CD4-positive, alpha-beta T cell (primary cell): ENCODE measurements at places on chromosomes 3 and 15. TPM values are rescaled to one million over a fixed set of nuclear protein-coding genes. Genes with fewer than 3 reads are reported as not detected.
A peak's percentile ranks its signal among the peaks of the same experiment; 100 is the strongest.

- H3K4me3 ChIP-seq, result no peak overlapping the region
- no peaks in the 10 kb centered on the region for H3K36me3 ChIP-seq
- H3K27me3 ChIP-seq, result no peaks in the 10 kb centered on the region
- H3K27ac ChIP-seq, result no peak overlapping the region
- H3K4me1 ChIP-seq, result no peaks in the 10 kb centered on the region
Measured at GRCh38 chr3:118011910-118012309, 1022.7 kb downstream of the IGSF11 start.

DNA sequence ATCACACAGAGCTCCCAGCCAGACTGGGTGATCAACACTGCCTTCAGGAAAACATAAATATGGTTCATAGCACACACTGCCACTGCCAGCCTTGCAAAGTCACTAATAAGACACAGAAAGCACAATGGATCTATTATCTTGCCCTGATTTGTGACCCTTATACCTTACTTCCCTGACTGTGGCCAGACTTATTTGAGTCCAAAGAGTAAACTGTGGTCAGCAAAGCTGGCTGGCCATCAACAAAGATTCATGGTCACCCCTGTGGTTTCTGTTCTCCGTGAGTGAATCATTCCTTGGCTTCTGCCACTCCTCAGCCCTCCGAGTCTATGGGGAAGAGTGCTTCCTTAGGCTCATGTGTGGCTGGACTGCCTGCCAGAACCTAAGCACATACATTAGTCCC lies 437.7 kb downstream of the RAP2B start:
- no peak for DNase-seq
- no peak overlapping the region for H3K4me3 ChIP-seq
- no peak overlapping the region for H3K27ac ChIP-seq
- peaks cover 4% of the 10 kb centered on the region for H3K4me1 ChIP-seq
- H3K27me3 ChIP-seq, result no peaks in the 10 kb centered on the region

- DNase-seq, result peak; percentile 46
- no peaks in the 10 kb centered on the region for H3K36me3 ChIP-seq
- H3K27ac ChIP-seq, result no peak within 1 kb of the TSS
- H3K4me1 ChIP-seq, result peaks cover 42% of the 10 kb centered on the region
- peak within 1 kb of the TSS; percentile 61 for H3K4me3 ChIP-seq
- peaks cover 10% of the 10 kb centered on the region for H3K27me3 ChIP-seq
Measured at GRCh38 chr15:40843885-40844695, at the start of gene SPINT1. Gene SPINT1, plus strand, starts transcription at chr15:40844048. Its CDS starts 507 bp downstream, at chr15:40844555.

- no peak overlapping the region for H3K27ac ChIP-seq
- DNase-seq, result no peak
- no peaks in the 10 kb centered on the region for H3K4me1 ChIP-seq
- no peaks in the 10 kb centered on the region for H3K36me3 ChIP-seq
- H3K4me3 ChIP-seq, result no peak overlapping the region
Measured at GRCh38 chr15:45866616-45867015, 231.8 kb downstream of the SQOR start.

DNA sequence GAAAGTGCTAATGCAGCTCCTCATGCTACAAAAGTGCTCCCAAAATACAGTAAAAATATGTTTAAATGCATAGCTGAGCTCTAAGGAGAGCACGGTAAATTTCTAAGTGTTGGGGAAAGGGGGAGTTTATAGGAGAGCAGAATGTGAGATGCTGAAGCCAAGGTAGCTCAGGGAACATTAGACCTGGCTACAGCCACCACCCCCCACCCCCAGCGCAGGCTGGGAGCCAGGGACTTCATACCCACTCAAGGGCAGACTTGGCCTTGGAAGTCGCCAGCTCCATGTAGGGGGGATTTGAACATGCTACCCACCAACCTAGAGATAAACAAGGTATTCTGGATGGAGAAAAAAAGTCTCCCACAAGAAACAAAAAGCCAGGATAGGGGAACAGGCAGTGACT lies 142.2 kb downstream of the MEGF11 start:
- H3K36me3 ChIP-seq, result no peaks in the 10 kb centered on the region
- no peak for DNase-seq
- H3K27ac ChIP-seq, result no peak overlapping the region
- H3K4me1 ChIP-seq, result peaks cover 15% of the 10 kb centered on the region

GRCh38 chr3:156397534-156397933 lies 157.4 kb downstream of the SSR3 start:
- no peak for DNase-seq
- no peaks in the 10 kb centered on the region for H3K4me1 ChIP-seq
- H3K4me3 ChIP-seq, result no peak overlapping the region
- H3K27me3 ChIP-seq, result no peaks in the 10 kb centered on the region
- H3K27ac ChIP-seq, result no peak overlapping the region

DNA sequence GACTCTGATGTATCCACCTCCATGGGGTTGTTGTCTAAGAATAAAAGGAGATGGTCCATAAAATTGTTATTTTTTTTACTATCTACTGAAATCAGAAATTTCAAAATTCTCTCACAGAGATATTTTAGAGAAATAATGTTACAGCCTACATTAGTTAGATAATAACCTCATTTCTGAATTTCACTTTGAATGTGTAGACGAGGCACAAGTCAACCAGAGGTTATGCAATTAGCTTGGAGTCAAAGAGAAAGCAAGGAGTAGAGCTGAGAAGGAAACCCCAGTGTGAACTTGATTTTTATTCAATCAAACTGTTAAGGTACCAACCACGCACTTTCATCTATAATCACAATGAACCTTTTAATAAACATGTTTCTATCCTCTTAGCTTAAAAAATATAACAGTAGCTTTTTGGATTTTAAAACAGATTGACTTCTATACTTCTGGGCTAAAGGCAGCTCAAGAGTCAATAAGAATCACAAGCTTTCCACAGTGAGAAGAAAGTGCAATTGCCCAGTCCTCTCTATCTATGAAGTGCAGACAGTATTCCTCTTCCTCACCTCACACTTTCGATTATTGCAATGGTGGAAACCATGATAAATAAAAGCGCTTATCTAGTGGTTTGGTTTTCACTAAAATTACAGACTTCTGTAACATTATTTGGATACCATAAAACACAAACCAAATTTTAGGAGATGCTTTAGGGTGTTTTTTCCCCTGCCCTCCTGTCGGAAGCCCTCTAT lies 403.2 kb downstream of the ZBTB20 start:
- H3K4me3 ChIP-seq, result no peak overlapping the region
- no peaks in the 10 kb centered on the region for H3K27me3 ChIP-seq
- no peak for DNase-seq
- H3K4me1 ChIP-seq, result no peaks in the 10 kb centered on the region
- H3K27ac ChIP-seq, result no peak overlapping the region
- peaks cover 3% of the 10 kb centered on the region for H3K36me3 ChIP-seq

DNA sequence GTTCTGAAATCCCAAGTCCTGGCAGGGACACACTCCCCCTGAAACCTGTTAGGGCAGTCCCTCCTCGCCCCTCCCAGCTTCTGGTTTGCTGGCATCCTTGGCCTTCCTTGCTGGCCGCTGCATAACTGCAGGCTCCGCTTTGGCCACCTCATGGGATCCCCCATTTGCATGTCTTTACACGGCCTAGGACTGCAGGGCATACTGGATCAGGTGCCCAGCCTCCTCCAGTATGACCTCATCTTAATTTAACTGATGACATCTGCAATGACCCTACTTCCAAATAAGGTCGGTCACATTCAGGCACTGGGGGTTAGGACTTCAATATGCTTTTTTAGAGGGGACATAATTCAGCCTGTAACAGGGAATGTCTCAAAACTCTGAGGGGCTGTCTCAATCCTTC lies 173.3 kb downstream of the RAB11A start:
- no peak overlapping the region for H3K27ac ChIP-seq
- H3K36me3 ChIP-seq, result no peaks in the 10 kb centered on the region
- H3K4me3 ChIP-seq, result no peak overlapping the region
- no peaks in the 10 kb centered on the region for H3K4me1 ChIP-seq
- no peak for DNase-seq
- peaks cover 10% of the 10 kb centered on the region for H3K27me3 ChIP-seq

GRCh38 chr3:115512565-115513415 lies 110.5 kb upstream of the GAP43 start:
- peak overlapping the region; percentile 66 for H3K4me3 ChIP-seq
- H3K4me1 ChIP-seq, result peaks cover 11% of the 10 kb centered on the region
- H3K36me3 ChIP-seq, result no peaks in the 10 kb centered on the region
- H3K27me3 ChIP-seq, result peaks cover 19% of the 10 kb centered on the region
- DNase-seq, result peak; percentile 20
- H3K27ac ChIP-seq, result no peak overlapping the region

DNA sequence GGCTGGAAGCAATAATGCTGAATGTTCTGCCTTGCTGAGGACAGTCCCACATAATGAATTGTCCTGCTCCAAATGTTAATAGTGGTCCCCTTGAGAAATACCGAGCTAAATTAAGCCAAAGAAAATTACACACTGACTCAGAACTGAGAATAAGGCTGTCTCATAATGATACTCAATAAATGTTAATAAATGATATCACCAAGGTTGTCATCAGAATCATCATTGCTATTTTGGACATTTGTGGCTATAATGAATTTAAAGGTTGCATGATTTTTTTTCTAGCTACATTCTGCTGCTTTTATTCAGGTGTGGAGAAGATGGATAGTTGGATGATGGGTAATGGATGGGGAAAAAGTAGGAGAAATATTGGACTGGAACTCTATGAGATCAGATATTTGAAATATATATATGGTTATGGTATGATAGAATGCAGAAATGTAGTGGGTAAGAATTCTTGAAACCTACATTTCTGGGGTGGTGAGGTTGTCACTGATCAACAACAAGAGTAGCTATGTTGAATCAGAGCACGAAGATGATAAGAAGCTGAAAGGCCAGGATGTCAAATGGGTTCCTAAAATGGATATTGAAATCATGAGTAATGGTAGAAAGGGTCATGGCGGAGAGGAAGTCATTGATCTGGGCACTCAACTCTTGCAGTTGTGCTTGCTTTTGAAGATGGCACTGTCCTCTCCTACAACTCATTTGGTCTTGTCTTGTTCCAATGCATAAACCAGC lies 12.8 kb downstream of the CHST2 start:
- H3K27me3 ChIP-seq, result no peaks in the 10 kb centered on the region
- H3K36me3 ChIP-seq, result no peaks in the 10 kb centered on the region
- no peak overlapping the region for H3K27ac ChIP-seq
- no peaks in the 10 kb centered on the region for H3K4me1 ChIP-seq
- no peak for DNase-seq

GRCh38 chr3:129520960-129521359 lies 7.5 kb upstream of the RHO start:
- no peaks in the 10 kb centered on the region for H3K4me1 ChIP-seq
- no peak overlapping the region for H3K4me3 ChIP-seq
- H3K36me3 ChIP-seq, result no peaks in the 10 kb centered on the region
- H3K27ac ChIP-seq, result no peak overlapping the region
- DNase-seq, result no peak
- no peaks in the 10 kb centered on the region for H3K27me3 ChIP-seq

PPIP5K1 gene
- 16.9 TPM for total RNA-seq

DNA sequence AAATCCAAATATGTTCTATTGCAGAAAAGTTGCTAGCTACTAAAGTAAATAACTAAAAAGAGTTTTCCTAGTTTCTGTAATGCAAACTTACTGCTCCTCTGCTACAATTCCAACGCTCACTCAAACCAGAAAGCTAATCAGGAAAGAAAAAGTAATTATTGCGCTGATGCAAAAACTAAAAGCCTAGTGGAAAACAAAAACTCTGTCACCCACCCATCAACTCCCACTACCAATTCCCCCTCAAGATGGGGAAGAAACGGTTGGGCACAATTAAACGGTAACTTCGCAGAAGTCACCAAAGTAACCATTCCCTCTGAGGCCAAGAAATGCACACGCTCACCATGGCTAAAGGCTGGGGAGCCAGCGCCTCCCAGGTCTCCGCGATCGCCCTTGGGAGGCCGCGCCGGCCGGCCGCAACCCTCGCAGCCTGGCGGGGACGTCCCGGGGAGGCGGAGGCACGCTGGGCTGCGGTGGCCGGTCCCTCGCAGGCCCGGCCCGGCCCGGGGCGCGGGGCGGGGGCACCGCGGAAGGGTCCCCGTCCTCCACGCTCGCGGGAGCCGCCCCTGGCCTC lies 684 bp downstream of the SLTM start:
- H3K4me3 ChIP-seq, result peak overlapping the region; percentile 86
- H3K27ac ChIP-seq, result peak overlapping the region; percentile 96
- DNase-seq, result no peak
- H3K36me3 ChIP-seq, result peaks cover 18% of the 10 kb centered on the region
- peaks cover 15% of the 10 kb centered on the region for H3K4me1 ChIP-seq

CASR gene
- 0.03 TPM for total RNA-seq
